ENCODE measurements at places on chromosomes 4 and X.

DNA sequence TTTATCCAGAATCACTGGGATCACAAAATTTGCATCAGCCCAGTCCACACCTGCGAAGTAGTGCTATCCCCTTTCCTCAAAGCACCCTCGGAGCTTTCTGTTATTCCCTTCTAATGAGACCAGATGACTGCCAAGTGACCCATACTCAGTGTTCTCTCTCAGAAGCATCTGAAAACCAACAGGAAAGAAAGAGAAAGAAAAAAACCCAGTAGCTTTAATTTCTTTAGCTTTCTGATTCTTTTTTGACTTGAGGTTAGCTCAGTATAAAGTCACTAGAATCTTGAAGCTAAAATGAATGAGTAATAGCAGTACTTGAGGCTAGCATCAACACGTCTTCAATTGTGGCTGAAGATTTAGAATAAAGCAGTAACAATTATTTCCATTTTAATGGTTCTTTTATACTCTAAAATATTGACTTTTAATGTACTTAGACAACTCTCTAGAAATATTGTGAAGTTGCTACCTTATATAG is 124.4 kb downstream of the ANK2 start:
- DNase-seq = no peak

GRCh38 chrX:13341491-13342101 is 21.7 kb upstream of the ATXN3L start:
- no peak for DNase-seq

- no peak for DNase-seq
Observed at GRCh38 chrX:33211356-33212260, at the start of gene DMD. Gene DMD, minus strand, starts transcription at chrX:33211549. Its CDS starts 237 bp downstream, at chrX:33211312.

DNA sequence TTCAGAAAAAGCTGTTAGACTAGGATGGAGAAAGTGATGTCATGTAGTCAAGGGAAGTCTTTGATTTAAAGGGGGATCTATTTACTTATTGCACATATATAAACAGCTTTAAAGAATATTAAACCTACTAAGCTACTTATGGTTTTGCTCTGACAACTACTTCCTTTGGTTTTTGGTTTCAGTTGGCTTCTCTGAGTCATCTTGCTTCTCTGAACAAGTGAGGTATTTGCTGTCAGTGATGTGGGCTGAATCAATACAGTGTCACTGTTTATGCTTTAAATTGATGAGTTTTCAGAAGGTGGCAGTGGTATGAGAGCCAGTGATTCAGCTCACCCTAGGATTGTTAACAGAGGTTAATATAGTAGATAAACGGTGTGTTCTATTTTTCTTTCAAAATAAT is 75.1 kb downstream of the CEP44 start:
- DNase-seq = no peak

DNA sequence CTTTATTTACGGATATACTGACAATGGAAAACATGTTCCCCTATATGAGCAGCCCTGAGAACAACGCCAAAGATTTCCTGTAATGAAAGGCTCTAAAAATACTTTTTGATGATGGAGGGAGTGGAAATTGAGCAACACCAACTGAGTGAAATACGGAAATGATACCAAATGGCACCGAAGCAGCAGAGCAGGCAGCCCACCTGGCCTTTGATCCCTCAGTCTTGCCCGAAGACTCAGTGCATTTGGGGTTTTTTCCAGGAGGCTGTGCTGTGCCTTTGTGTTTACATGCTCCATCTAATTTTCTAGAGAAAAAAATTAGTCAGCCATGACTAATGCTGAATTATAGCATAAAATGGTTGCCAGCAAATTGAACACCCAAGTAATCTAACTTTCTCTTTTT is 169.9 kb upstream of the RBPJ start:
- DNase-seq = no peak

- DNase-seq = no peak
Observed at GRCh38 chr4:24798036-24798610, 2.8 kb downstream of the SOD3 start.

DNA sequence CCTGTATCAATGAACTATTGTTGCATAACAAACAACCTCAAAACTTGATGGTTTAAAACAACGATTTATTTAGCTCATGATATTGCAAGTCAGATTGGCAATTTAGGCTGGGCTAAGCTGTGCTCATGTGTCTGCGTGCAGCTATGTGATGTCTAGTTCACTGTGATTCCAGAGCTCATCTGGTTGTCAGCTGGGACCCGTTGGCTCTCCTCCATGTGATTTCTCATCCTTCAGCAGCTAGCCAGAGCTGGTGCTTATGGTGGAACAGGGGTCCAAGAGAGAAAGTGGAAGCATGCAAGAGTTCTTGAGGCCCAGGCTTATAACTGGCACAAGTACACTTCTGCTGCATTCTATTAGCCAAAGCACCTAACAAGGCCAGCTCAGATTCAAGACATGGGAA is 28.8 kb upstream of the TRPC3 start:
- no peak for DNase-seq

Measured in NCI-H1417 treated with DMSO at 0.1 percent for 48 hours (cell line).